ENCODE measurements at places on chromosomes 4 and X. TPM values are rescaled to one million over a fixed set of nuclear protein-coding genes. Genes with fewer than 3 reads are reported as not detected.
A peak's percentile ranks its signal among the peaks of the same experiment; 100 is the strongest.

Gene MAOB
- total RNA-seq: 0.46 TPM

Gene H2BW2
- not detected for total RNA-seq

Gene ITIH6
- not detected for total RNA-seq

DNA sequence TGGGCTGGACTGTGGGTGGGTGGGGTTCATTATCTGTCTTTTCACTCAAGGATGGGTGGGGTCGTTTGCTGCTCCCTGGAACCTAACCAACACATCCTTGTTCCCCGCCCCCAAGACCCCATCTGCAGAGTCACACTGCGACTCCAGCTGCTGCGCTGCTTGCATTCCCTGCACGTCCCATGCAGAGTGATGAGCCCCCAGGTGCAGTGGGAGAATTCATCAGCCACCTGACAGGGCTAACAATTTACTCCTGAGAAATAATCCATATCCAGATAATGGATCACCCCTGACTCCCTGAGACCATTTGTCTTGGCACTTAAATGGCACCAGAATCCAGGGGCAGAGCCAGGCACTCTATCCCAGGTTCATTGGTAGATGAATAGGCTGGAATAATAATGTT is 12.4 kb upstream of the ARHGAP36 start:
- H3K4me3 ChIP-seq: no peak overlapping the region
- H3K4me1 ChIP-seq: no peaks in the 10 kb centered on the region
- no peaks in the 10 kb centered on the region for H3K36me3 ChIP-seq
- no peaks in the 10 kb centered on the region for H3K27me3 ChIP-seq
- peak overlapping the region; percentile 49 for H3K27ac ChIP-seq

GRCh38 chrX:8084006-8084405 is 87.1 kb downstream of the VCX2 start:
- DNase-seq: no peak
- no peaks in the 10 kb centered on the region for H3K36me3 ChIP-seq
- no peak overlapping the region for H3K27ac ChIP-seq

- H3K27me3 ChIP-seq: no peaks in the 10 kb centered on the region
- peak; percentile 77 for DNase-seq
- H3K4me3 ChIP-seq: no peak overlapping the region
- H3K27ac ChIP-seq: no peak overlapping the region
These were observed 9.7 kb downstream of the PTCHD1 start for GRCh38 chrX:23344238-23344903.

DNA sequence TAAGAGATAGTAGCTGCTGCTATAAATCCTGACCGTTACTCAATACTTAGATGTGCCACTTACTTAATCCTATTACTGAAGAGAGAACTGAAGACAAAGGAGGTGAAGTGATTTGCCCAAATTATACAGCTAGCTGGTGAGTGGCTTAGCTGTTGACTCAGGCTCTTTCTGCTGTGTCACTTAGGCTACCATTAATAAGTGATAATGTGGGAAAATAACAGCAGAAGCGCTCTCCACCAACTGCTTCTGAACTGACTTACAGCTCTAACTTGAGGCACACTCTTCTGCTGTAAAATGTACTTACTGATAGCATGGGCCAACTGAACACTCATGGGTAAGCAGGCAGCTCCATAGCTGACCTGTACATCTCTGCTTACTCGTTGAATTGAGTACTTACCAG is 7.5 kb upstream of the KLHL5 start:
- H3K36me3 ChIP-seq: no peaks in the 10 kb centered on the region
- no peak overlapping the region for H3K4me3 ChIP-seq
- no peaks in the 10 kb centered on the region for H3K27me3 ChIP-seq
- H3K27ac ChIP-seq: no peak overlapping the region
- no peak for DNase-seq
